ENCODE measurements at places on chromosomes 16 and 17. TPM values are rescaled to one million over a fixed set of nuclear protein-coding genes. Genes with fewer than 3 reads are reported as not detected.

DNA sequence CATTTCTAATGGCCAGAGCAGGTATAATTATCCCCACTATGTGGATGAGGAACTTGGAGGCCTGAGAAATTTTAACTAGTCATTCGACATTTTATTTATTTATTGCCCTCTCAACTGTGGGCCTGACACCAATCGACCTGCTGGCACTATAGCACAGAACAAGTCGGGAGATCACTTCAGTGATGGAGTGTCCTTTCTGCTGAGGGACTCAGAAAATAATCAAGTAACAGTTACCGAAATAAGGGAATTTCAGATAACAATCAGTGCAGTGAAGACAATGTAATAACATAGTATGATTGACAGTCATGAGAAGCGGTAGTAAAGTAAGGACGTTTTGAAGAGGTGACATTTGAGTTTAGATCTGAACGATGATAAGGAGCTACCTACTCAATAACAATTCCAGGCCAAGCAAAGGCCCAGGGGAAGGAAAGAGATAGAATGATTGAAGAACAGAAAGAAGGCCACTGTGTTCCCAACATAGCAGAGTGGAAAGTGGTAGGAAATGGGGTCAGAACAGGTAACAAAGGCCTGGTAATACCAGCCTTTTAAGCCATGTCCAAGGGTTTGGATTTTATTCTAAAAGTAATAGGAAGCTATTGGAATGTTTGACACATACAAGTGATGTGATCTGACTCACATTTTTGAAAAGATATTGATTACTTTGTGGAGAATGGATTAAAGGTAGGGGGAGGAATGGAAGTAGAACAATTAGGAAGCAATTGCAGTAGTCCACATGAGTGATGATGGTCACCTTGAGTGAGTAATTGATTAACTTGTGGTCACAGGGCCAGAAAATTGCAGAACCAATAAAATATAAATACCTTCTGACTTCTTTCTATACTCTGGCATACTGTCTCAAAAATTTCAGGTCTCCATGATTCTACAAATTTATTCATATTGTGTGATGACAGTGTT, 1.4 kb downstream of the STXBP4 start:
- peak overlapping the region; percentile 94 for H3K4me3 ChIP-seq
- H3K27me3 ChIP-seq = no peaks in the 10 kb centered on the region
- H3K27ac ChIP-seq = peak overlapping the region; percentile 73
- peaks cover under 1% of the 10 kb centered on the region for H3K36me3 ChIP-seq
- peaks cover 3% of the 10 kb centered on the region for H3K4me1 ChIP-seq

DNA sequence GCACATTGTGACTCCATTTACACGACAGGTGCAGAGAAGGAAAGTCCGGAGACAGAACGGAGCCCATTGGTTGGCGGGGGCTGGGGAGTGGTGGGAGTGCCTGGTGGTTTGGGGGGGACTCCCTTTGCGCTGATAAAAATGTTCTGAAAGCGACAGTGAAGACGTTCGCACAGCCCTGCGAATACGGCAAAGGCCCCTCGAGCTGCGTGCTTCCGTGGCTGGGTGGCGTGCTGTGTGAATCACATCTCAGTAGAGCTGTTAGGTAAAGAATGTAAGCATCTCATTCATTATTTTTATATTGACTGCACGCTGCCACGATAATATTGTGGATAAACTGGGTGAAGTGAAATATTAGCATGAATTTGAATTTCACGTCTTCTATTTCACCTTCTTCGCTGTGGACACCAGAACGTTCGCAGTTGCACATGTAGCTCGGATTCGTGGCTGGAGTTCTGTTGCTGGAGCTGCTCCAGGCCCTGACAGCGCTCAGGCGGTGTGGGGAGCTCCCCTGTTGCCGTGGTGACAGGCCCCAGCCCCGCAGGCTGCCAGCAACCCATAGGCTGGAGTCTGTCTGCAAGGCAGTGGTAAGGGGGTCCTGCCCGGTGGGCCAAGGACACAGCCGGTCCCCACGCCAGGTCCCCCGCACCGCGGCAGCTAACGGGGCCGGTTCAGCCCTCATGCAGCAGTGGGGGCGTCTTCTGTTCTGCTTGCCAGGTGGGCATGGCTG, 44.6 kb downstream of the SOX8 start:
- DNase-seq = no peak
- H3K36me3 ChIP-seq = no peaks in the 10 kb centered on the region
- H3K4me1 ChIP-seq = no peaks in the 10 kb centered on the region
- no peak overlapping the region for H3K27ac ChIP-seq

The LLGL2 gene
- total RNA-seq = 209 TPM

The TRPV3 gene
- total RNA-seq = 1.4 TPM

DNA sequence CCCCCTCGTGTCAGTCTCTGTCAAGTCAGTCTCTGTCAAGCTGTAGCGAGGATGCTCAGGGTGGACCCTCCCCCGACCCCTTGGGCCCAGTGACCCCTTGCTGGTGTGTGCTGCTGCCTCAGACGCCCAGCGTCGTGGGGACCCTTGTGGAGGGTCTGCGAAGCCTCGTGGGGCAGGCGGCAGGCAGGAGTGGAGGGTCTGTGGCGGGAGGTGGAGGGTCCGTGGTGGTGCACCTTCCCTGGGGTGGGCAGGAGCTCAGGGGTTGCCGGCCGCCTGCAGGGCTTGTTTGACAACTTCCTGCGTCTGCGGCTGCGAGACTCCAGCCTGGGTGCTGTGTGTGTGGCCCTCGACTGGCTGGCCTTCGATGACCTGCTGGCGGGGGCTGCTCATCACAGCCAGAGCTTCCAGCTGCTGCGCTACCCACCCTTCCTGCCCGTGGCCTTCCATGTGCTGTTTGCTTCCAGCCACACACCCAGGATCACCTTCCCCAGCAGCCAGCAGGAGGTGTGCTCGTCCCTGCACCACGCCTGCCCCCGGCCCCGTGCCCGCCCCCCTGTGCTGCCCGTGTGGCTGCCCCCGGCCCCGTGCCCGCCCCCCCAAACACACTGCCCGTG, 5.6 kb downstream of the GNG13 start:
- no peak for DNase-seq
- H3K36me3 ChIP-seq = no peaks in the 10 kb centered on the region
- no peaks in the 10 kb centered on the region for H3K27me3 ChIP-seq
- no peak overlapping the region for H3K4me3 ChIP-seq
- H3K4me1 ChIP-seq = peaks cover 13% of the 10 kb centered on the region

DNA sequence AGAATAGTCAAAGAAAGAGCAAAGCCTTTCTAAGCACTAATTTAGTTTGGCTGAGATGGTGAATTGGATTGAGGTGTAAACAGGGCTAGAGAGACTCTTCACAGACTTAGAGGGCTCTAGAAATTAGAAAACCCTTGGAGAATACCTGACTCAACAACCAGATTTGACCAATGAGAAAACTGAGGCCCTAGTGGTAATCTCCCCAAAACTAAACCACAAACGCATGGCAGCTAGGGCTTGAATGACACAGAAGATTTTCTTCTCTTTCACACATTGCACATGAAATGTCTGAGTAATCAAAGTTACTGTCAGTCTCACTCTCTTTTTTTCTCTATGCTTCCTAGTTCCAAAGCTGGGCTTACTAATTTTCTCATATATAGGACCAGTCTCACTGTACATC, 314.5 kb upstream of the KCNJ16 start:
- no peak for DNase-seq
- H3K36me3 ChIP-seq = no peaks in the 10 kb centered on the region
- H3K4me3 ChIP-seq = no peak overlapping the region
- H3K4me1 ChIP-seq = peaks cover 3% of the 10 kb centered on the region
- no peaks in the 10 kb centered on the region for H3K27me3 ChIP-seq

Data from HCT116 (cell line).